RWPE1 (cell line): ENCODE measurements at places on chromosomes 3 and 15.
A peak's percentile ranks its signal among the peaks of the same experiment; 100 is the strongest.

- DNase-seq = peak; percentile 43
These were observed 517 bp downstream of the FBN1 start for GRCh38 chr15:48644827-48645557.

- no peak for DNase-seq
These were observed 26.1 kb upstream of the CHRNA7 start for GRCh38 chr15:32004249-32004648.

DNA sequence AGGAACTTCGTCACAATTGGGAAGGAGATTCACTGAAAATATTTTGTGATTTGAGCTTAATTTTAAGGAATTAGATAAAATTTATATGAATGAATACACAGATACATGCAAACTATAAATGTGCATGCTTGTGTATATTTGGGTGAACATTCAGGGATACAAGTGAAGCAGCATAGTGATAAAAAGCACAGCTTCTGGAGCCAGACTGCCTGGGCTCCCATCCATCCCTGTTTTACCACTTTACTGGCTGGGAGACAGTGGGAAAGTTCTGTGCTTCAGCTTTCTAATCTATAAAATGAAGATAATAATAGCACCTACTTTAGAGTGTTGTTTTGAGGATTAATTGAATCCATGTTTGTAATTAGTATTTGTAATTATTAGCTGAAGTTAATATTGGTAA, 8.1 kb upstream of the EPHA6 start:
- no peak for DNase-seq

DNA sequence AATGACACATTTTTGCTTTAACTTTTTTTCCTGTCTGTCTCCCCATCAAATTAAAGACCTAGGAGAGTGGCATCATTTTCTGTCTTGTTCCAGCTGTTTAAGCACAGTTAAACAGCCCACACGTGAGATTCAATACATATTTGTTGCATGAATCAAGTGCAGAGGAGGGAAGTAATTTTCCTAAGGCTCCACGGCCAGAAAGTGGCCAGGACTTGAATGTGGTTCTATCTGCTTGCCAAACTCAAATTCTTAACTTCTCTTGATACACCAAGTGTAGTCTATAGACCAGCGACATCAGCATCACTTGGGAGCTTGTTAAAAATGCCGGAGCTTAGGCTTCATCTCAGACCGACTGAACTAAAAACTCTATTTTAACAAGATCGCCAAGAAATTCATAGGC, 724.8 kb upstream of the CFAP20DC start:
- peak; percentile 6 for DNase-seq

DNA sequence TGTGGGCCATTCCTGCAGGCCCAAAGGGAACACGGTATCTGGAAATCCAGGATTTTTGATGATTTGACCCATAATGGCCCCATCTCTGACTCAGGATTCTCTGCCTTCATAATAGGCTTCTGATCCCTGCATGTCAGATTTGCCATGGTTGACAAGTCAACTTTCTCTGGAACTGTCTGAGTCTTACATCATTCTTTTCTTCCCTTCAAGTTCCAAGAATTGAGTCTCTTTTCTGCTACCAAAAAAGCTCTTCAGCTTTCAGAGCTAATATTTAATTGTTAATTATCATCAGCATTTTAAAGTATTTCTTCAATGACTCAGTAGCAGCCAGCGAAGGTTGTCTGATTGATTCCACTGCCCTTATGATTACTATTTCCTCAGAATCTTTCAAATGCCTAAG, 244.4 kb upstream of the COL8A1 start:
- no peak for DNase-seq

DNA sequence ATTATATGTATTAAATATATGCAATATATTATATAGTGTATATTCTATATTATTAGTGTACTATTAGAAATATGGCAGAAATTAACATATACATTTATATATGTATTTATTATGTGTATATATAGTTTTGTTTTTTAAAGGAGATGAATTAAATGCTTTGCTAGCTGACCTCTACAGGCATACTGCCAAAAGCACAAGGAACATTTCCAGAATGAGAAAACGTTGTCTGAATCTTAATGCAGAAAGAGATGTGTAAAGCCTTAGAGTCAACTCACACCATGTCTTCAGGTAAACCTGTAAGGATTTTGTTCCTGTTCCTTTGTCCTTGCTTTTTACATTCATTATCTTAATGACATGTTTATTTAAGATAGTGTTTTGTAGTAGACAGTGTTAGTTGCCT, 111.9 kb downstream of the ST8SIA2 start:
- DNase-seq = no peak

DNA sequence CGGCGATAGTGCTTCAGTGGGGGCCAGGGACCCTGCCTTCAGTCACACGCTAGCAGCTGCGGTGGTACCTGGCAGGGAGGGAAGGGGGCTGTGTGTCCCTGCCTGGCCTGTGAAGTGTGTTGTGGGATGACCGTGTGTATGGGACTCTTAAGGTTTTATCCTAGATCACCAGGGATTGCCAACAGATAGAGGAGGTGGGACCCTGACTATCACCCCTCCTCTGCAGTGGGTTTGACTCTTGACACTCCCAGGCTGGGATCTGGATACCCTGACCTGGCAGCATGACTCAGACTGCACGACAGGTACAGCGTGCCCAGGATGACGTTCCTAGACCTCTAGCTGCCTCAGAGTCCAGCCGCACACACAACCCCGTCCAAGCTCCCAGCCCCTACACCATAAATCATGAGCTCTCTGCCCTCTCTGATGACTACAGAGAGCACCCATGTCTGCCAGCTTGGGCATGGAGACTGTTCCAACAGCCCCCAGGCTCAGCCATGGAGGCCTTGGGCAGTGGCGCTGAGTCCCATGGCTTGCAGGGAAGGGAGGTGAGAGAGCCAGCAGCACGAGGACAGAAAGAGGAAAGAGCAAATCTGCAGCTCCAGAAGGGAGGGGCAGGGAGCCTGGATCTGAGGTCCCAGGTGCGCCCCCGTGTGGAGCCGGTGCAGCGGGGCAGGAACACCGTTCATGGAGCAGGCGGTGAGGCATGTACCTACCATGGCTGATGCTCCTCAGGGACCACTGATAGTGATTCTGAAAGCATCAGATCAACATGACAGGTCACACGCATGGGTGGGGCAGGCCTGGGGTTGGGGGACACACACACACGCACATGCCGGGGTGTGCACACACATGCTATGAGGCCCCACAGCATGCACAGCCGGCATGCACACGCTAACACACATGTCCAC, 71.0 kb downstream of the ADAMTS7 start:
- no peak for DNase-seq

DNA sequence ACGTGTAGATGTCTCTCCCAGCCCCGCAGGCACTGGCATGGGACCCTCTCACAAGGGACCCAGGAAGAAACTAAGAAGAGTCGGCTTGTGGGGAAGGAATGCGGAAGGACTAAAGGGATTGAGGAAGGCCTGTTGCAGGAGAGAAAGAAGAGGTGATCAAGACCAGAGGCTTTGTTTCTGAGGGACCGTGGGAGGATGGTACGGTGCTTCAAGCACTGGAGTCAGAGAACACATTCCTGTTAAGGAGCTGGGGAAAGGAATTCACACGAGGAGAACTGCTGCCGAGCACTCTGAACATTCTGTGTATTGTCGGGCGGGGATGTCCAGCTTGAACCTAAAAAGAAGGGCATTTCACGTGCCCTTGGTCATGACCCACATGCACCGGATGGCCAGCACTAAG, 91.4 kb downstream of the TAMM41 start:
- no peak for DNase-seq

GRCh38 chr3:74613521-74614106, 845 bp downstream of the CNTN3 start:
- no peak for DNase-seq

DNA sequence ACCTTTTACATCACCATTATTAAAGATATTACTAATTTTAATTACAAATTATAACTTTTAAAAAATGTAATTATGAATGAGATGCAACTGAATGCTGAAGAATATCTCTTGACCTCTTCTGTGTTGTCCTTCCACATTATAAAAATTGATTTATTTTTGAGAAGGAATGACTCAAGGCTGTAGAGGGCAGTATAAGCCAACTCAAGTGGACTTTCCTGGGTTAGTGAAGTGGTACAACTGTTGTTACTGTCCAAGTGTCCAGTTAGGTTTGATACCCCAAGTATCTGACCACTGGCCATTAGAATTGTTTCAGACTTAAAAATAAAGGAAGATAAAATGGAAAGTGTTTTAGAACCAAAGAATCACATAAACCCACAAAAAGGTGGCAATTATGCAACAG, 51.9 kb downstream of the BBX start:
- DNase-seq = peak; percentile 11

GRCh38 chr15:36414670-36415069, 164.8 kb upstream of the CDIN1 start:
- no peak for DNase-seq

DNA sequence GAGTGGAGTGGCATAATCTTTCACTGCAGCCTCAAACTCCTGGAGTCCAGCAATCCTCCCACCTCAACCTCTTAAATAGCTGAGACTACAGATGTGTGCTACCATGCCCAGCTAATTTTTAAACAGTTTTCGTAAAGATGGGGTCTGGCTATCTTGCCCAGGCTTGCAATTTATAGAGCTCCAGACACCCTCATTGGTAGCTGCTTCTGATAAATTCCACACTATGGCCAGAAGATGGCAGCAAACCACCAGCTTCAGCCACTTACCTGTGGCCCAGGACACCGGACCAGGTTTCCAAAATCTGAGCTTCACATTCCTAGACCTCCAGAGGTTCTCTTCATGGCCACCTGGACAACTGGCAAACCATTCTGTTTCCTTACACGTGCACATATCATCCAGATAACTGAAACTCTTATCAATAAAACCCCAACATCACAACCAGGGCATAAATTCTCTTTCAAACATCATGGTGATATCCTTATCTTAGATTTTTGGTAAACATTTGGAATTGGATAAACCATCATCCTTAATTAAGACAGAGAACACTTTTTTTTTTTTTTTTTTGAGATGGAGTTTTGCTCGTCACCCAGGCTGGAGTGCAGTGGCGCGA, 28.9 kb downstream of the FBXW12 start:
- DNase-seq = peak; percentile 68

GRCh38 chr3:62368705-62369475, 4.5 kb downstream of the FEZF2 start:
- DNase-seq = no peak

- DNase-seq = no peak
These were observed 139.7 kb downstream of the TUSC7 start for GRCh38 chr3:116849261-116849688.

GRCh38 chr3:100209948-100210771, 50.6 kb upstream of the TBC1D23 start:
- no peak for DNase-seq

DNA sequence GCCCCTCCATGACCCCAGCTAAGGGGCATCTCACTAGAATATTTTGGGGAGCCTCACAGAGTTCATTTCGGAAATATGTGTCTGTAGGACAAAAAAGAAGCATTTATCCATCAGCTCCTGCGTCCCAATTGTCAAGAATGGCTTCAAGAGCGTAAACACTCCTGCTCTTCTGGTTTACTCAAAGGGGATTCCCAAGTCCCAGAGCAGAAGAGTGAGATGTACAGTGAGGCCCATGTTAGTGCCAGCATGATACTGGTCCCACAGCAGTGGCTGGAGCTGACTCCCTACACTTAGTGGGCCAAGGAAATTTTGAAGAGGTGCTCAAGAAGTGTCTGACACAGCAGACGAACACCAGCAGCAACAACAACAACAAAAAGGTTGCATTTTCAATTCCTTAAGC, 34.9 kb upstream of the ARL8B start:
- DNase-seq = no peak

DNA sequence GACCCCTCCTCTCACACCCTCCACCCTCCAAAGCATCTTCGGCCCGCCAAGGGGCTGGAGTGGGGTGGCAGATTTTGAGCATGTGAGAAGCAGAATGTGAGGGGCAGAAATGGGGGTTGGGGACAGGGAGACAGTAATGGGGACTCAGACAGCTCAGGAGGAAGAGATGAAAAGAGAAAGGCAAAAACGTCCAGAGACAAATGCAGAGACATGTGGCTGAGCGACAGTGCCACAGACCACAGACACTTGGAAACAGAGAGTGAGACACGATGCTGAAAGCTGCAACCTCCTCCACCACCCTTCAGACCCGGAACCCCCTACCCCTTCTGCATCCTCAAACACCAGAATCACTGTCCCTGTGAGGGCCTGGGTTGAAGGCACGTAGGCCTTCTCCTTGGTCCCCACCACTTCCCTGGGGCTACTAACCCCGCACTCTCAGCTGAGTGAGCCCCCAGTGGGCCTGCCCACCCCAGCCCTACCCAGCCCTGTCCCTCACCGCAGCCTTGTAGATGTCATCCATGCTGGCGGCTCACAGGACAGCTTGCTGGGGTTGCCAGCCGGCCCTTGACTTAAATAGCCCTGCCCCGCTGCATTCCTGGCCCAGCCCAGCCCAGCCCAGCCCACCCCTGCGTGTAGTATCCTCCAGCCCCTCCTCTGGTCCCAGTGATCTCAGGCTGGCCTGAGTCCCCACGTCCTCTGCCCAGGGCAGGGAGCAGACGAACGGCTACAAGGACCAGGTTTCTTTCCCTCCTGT, at the start of gene TNNC1:
TSS of gene TNNC1 (minus strand) at position 546 of the 754 bp plus-strand sequence. CDS start at position 520, 26 bp downstream.
- DNase-seq = no peak

DNA sequence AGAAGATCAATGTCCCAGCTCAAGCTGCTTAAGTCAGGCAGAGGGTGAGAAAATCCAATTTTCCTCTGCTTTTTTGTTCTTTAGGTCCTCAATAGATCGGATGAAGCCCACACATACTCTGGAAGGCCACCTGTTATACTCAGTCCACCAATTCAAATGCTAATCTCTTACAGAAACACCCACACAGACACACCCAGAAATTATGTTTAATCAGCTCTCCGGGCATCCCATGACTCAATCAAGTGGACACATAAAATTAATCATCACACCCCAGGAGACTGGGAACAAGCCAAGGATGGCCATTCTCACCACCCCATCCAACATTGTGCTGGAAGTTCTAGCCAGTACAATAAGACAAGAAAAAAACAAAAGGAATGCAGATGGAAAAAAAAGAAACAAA, 67.8 kb upstream of the SLC24A5 start:
- DNase-seq = peak; percentile 44

- no peak for DNase-seq
These were observed 114.9 kb upstream of the MEF2A start for GRCh38 chr15:99450896-99451358.

DNA sequence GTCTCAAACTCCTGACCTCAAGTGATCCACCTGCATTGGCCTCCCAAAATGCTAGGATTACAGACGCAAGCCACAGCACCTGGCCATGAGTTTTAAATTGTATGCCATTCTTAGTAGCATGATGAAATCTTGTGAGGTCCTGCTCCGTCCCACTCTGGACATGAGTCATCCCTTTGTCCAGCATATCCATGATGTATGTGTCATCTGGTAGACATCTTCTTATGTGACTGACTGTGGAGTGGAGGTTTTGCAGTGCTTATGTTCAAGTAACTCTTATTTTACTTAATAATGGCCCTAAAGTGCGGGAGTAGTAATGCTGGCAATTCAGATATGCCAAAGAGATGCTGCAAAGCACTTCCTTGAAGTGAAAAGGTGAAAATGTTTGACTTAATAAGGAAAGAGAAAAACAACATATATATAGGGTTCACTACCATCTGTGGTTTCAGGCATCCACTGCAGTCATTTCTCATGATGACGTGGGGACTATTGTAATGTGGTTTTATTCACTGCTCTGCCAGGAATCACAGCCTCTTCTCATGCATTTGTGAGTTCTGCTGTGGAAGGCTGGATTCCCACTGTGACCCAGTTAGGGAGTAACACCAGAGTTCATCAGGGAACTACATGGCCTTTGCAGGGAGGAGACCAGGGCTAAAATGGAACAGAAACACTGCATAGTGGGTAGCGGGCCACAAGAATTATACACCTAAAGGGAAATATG, 204.6 kb upstream of the STRIT1 start:
- DNase-seq = peak; percentile 33

GRCh38 chr15:42118650-42119445, 24.5 kb upstream of the PLA2G4D start:
- no peak for DNase-seq

GRCh38 chr3:176916777-176917176, 280.5 kb downstream of the TBL1XR1 start:
- DNase-seq = peak; percentile 58
